ENCODE measurements at places on chromosomes 2 and 18.

GRCh38 chr2:118535171-118535817 is 312.2 kb downstream of the EN1 start:
- peak; percentile 12 for ATAC-seq

DNA sequence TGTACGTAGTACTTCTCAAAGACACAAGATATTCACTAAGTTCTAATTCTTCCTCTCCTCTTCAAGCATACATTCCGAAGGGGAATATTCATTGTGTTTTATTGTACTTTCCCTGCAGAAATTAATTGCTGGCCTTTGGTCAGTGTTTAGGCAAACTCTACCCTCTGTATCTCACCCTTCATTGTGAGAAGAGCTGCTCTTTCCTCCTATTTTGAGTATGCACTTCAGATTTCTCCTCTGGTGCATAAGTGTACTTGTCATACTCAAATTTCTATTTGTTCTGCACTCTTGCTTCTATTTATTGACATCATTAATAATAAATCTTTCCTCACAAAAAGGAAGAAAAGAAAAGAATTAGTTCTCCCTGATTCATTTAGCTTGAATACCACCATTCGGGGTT is 485.4 kb upstream of the SLC8A1 start:
- ATAC-seq, result no peak

GRCh38 chr18:59056706-59057492 is 82.8 kb upstream of the SEC11C start:
- peak; percentile 85 for ATAC-seq

DNA sequence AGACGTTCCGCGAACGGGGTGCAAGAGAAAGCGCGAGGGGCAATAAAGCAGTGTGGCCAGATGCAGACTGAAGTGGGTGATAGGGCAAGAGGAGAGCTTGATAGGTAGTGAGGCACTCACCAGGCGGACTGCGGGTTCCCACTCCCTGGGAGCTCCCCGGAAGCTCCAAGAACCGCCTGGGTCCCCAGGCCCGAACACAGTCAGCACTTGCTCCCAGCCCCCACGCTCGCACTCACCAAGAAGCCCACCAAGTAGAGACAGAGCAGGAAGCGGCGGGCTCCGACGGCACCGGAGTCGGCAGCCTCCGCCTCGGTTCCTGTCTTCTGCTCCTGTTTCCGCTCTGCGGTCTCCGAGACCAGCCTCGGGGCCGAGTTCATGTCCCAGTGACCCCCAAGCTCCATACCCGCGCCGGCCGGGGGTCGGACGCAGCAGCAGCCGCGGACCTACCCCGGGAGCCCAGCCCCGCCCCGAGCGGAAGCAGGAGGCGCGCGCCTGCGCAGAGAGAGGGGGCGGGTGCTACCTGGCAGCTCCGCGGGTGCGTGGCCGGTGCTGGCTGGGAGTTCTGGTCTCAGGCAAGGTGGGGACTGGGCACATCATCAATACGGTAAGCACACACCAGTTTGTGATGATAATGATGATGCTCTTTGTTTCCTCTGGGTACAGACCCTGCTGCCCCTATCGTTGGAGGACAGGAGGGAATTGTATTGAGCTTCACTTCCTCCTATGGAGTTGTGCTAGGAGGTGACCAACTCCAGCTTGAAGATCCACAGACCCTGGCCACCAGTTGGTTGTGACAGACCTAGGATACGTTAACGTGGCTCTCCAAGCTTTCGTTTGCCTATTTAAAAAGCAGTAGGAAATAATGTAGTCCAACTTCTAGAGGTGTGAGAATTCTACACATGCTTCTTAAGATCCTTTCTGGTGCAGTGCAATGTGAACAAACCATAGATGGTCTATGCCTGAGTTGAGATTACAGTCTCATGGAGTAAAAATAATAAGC is 25.1 kb upstream of the TMEM182 start:
- peak; percentile 97 for ATAC-seq

GRCh38 chr2:205988274-205988673 is 97.7 kb downstream of the INO80D start:
- no peak for ATAC-seq

All from stimulated activated memory B cell treated with anti-CD40 and anti-IgM and Interleukin-4, amounts not matched to agents 10 μg/mL and 1 μg/mL and 100 μg/mL, for 72 hours (primary cell).